Activated CD8-positive, alpha-beta T cell treated with anti-CD3 and anti-CD28 coated beads, Interleukin-2, amount 10 ng/mL, durations not matched to agents 7 days and 5 days (primary cell): ENCODE measurements at places on chromosomes 1 and 21.

DNA sequence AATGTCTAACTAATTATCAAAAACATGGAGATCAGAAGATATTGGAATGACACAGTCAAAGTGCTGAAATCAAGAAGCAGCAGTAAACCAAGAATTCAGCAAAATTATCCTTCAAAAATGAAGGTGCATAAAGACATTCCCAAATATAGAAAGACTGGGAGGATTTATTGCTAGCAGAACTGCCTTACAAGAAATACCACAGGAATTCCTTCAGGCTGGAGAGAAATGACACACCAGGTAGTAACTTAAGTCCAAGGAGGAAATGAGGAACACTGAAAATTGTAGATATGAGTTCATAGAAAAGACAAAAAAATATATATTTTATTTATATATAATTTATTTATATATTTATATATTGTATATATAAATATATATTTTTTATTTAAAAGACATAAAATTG, 217.2 kb downstream of the RPS6KC1 start:
- no peak for DNase-seq

- no peak for DNase-seq
These were observed 22.3 kb downstream of the FOXJ3 start for GRCh38 chr1:42312576-42313212.

DNA sequence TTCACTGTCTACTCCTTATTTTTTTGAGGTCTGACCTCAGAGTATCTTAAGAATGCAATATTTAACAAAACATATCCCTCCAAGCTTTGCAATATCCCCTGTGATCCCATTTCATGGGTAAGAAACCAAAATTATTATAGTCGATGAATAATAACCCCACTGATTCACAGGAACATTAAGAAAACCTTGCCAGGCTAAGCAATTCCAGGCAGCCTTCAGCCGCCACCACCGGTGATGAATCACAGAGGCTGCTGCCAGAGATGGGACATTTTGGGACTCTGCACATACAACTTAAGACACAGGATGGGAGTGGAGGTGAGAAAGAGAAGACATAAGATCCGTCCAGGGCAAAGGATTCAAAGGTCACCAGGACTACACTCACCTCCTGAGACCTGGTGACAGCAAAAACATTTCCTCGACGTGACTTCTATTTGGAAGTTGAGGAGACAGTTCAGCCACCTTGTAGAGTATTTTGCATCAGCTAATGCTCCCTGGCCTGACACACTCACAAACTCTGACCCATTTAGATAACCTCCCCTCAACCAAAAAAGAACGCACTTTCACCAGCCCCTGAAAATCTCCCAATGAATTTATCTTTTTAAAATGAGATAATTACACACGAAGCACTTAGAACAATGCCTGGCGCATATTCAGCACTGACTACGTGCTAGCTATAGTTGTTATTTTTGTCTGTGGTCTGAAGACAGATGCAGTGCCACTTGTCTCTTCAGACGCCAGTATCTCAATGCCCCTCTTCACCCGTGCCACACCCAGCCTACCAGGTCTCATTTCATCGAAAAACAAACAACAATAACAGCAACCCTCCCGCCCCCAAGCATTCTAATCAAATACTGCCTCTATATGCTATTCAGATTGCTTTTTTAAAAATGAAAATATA, 17.8 kb upstream of the OVAAL start:
- no peak for DNase-seq

DNA sequence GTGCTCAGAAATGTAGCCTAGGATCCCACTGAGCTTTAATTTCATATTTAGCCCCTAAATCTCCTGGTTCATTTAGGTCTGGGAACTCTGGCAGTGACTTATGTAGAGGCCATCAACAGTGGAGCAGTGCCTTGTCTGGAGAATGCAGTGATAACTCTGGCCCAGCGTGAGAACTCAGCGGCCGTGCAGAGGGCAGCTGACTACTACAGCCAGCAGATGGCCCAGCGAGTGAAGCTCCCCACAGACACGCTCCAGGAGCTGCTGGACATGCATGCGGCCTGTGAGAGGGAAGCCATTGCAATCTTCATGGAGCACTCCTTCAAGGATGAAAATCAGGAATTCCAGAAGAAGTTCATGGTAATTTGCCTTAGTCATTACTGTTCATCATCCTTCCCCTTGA, 17.8 kb downstream of the GBP6 start:
- no peak for DNase-seq

GRCh38 chr1:233289676-233290075, 5.8 kb downstream of the PCNX2 start:
- no peak for DNase-seq

- DNase-seq: no peak
These were observed 49.6 kb upstream of the ADAR start for GRCh38 chr1:154657556-154657955.

- DNase-seq: no peak
These were observed 17.5 kb downstream of the PIGP start for GRCh38 chr21:37055271-37055855.

GRCh38 chr1:179825206-179825605, 52.4 kb downstream of the TOR1AIP2 start:
- no peak for DNase-seq

DNA sequence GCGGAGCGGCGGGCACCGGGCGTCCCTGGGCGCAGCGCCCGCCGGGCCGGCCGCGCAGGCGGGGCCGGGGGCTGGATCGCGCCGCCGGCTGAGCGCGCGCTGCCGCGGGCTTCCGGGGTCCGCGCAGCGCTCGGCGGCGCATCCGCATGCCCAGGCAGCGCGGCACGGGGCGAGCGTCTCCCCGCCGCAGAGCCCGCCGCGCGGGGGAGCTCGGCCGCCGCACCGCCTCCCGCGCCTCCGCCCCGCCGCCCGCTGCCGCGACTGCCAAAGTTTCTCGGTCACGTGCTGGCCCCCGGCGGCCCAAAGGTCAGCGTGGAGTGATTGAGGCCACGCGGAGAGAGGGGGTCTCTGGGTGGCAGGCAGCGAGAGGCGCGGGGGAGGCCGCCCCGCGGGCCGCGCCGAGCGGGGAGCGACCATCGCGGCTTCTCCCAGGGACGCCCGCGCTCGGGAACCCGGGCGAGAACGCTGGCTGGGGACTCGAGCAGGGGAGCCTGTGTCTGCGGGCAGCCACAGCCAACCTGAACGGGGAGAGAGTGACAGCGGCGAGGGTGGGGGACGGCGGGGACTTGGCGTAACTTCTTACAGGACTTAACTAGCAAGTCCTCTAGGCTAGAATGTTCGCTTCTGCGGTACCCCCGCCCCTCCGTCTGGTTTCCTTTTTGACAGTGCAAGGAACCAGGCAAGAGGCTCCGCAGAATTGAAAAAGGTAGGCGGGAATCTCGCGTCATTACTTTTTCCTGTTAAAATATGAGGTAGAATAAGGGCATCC, at the start of gene ILDR2:
Gene ILDR2, minus strand, starts transcription at position 180 of the 769 bp plus-strand sequence. CDS start 272 bp downstream, outside the sequence.
- peak; percentile 70 for DNase-seq

DNA sequence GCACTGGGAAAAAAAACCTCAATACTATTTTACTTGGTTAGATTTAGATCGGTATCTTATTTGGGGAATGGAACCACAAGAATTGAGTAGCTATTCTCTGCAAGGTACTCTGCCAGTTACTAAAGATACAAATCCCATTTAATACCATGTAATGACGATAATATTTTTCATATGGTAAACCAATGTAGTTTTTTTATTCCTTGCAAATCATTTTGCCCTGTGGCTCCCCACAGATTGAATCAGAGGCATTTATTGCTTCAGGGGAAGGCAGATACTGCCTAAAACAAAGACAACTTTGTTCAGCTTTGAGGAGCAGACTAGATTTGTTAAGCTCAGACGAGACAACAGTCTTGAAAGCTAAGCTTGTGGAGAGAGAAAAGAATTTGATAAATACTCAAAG, 226.7 kb upstream of the RUNX1 start:
- DNase-seq: no peak

- DNase-seq: no peak
These were observed at the start of gene WNT9A for GRCh38 chr1:227947676-227948492. Gene WNT9A, minus strand, starts transcription at chr1:227947932. Its CDS starts 45 bp downstream, at chr1:227947887.

- DNase-seq: no peak
These were observed 84.9 kb downstream of the PTPN14 start for GRCh38 chr1:214466403-214467077.

DNA sequence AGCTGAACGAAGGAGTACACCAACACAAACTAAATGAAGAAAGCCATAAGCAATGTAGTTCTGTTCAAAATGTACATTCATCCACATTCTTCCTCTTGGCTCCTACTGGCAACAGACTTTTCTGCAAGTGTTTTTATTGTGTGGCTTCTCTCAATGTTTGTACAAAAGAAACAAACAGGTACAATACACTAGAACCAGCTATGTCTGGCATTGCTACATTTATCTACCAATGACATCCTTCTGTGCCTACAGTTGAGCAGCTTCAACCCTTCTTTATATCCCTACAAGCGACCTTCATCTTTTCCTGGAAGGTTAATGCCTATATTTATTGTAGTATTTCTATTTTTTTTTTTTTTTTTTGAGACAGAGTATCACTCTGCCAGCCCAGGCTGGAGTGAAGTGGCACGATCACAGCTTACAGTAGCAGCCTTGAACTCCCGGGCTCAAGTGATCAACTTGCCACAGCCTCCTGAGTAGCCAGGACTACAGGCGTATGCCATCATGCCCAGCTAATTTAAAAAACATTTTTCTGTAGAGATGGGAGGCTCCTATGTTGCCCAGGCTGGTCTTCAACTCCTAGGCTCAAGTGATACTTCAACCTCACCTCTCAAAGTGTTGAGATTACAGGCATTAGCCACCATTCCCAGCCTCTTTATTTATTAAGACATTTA, 89.3 kb downstream of the ASH1L start:
- DNase-seq: no peak

DNA sequence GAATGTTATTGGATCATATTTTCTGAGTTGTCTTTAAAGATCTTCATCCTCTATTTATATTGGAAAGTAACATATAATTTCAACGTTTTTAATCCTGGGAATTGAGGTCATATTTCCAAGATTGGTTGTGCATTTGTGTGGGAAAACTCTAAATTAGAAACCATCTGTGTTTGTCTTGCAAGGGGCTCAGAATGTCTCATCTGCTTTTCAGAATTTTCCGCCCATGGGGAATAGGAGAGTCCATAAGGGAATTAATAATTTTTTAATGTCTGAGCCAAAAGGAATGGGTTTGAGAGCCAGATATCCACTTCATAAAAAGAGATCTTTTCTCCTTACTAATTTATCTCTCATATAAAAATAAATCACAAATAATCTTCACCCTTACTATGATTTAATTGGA, 84.8 kb upstream of the MAP1LC3C start:
- no peak for DNase-seq

- DNase-seq: no peak
These were observed 6.4 kb downstream of the PADI3 start for GRCh38 chr1:17255336-17255735.

- no peak for DNase-seq
These were observed 767.7 kb upstream of the ADGRL2 start for GRCh38 chr1:81032973-81033425.

GRCh38 chr1:119531606-119532323, 24.8 kb downstream of the HSD3B1 start:
- DNase-seq: no peak

- no peak for DNase-seq
These were observed 30.3 kb upstream of the TACSTD2 start for GRCh38 chr1:58607391-58607790.

GRCh38 chr1:65253800-65254319, 55.5 kb upstream of the DNAJC6 start:
- DNase-seq: no peak

GRCh38 chr1:29896791-29897714, 660.7 kb downstream of the PTPRU start:
- no peak for DNase-seq

DNA sequence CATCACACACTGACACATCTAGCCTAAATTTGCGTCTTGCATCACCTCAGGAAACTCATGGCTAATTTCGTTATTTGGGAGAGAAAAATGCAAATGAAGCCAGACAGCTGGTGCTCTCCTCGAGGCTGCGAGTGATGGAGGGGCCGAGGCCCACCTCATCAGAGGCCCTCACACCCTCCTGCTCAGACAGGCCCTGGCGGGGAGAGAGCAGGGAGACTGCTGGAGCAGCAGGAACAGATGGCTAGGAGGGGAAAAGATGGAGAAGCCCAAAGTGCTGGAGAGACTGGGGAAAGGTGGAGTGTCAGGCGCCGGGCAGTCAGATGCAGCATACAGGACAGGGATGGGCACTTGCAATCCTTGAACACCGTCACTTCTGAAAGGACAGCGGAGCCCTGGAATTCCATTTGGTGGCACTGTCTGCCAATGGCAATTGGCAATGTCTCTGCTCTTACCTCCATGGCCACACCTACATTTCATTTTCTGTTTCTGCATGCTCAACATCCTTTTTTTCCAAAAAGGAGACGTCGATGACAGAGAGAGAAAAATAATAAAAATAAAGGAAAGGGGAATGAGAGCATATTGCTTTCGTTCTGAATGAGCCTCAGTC, 286.2 kb downstream of the SPATA17 start:
- no peak for DNase-seq

DNA sequence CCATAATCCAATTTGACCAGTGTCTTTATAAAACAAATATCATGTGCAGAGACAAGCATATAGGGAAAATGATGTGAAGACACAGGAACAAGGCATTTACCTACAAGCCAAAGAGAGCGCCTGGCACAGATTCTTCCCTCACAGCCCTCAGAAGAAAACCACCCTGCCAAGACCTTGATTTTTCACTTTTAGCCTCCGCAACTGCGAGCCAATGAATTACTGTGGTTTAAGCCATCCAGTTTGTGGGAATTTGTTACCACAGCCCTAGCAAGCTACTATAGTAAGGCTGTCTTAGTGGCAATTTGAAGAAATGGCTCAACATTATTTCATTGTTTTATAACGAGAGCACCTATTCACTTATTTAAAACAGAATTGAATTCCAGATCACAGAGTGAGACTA, 85.7 kb upstream of the CCDC190 start:
- DNase-seq: no peak

GRCh38 chr1:8011016-8011415, 15.1 kb downstream of the ERRFI1 start:
- no peak for DNase-seq

DNA sequence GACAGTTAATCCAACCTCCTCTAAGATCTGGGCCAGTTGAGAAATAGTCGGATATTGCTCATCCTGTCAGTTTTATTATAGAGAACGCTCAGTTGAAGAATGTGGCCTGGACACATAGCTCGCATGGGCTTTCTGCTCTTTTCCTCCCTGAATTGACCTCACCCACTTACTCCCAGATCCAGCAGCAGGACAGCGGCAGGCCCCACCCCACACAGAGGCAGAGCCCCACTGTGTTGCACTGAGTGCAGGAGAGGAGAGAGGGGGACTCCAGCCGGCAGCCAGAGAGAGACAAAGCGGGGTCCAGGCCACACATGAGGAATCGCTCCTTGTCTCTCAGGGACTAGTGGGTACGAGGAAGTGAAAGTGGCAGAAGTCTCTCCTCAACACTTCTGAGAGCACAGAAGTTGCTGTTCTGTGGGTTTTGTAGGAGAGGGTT, 78.6 kb downstream of the LAMC1 start:
- no peak for DNase-seq

DNA sequence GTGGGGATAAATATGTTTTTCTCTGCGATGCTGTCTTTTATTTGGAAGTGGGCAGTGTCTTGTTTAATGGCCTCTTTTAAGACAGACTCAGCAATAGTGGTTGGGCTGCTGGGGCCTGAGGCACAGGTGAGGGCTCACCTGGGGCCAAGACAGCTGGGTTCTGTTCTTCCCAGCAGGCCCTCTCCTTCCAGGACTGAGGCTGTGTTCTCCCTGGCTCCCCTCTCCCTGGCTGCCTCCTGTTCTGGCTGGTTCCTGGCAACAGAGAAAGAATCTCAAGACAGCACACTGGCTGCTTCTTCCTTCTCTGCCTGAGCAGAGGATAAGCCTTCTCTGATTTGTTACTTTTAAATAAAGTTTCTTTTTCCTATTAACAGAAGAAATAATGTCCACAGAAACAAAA, 7.4 kb upstream of the GRHL3 start:
- DNase-seq: no peak

- DNase-seq: no peak
These were observed 584.2 kb downstream of the NEGR1 start for GRCh38 chr1:71698186-71698585.
